ENCODE measurements at places on chromosomes 16 and 17.

DNA sequence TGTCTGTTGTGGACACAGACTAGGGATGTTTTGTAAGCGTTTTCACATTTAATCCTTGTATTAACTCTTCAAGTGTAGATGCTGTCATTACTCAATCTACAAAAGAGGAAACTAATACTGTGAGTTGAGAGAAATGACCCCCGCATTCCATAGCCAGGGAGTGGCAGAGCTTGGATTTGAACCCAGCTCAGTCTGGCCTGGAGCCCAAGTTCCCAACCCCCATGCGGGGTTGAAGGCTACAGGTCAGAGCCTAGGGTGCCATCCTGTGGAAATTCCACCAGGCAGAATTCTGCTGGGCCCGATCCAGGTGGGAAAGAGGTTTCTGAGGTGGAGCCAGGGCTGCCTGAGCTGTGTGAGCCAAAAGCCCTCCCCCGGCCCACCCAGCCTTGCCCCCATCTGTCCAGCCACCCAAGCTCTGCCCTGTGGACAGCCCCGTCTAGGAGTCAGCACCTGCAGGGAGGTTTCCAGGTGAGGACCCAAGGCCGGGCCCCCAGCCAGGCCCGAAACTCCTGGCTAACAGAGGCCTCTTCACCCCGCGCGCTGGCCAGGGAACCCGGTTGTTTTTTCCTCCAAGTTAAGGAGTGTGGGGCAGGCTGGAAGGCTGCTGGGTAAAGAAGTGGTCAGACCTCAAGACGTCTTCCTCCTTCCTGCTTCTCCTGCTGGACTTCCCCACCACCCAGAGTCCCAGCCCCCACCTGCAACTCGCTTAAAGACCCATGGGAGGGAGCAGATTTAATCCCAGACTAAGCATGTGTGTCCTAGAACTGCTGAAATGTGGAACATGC, 5.7 kb downstream of the MMP15 start:
- DNase-seq = no peak

DNA sequence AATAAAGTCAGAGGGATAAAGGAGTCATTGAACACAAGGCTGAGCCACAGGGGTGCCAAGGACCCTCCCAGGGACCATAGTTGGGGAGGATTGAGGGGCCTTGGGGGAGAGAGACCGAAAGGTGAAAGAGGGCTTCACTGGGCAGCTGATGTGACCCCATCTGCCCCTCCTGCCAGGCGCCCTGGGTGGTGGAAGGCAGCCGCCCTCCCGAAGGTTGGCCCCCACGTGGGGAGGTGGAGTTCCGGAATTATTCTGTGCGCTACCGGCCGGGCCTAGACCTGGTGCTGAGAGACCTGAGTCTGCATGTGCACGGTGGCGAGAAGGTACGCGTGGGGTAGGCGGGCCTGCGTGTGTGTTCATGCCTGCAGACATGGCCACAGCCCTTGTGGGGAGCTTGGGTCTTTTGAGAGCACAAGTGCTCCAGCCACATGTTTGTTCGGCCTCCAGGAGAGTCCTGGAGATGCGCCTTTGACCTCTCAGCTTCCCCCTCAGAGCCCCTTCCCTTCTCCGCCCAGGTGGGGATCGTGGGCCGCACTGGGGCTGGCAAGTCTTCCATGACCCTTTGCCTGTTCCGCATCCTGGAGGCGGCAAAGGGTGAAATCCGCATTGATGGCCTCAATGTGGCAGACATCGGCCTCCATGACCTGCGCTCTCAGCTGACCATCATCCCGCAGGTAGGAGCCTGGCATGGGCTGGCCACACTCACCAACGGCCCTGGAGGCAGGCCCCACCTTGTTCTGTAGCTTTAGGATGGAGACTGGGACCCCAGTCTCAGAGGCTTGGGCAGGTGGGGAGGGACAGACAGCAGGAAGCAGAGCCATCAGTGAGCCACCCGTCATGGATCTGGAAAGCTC, 24.1 kb downstream of the ANKRD40 start:
- no peak for DNase-seq

DNA sequence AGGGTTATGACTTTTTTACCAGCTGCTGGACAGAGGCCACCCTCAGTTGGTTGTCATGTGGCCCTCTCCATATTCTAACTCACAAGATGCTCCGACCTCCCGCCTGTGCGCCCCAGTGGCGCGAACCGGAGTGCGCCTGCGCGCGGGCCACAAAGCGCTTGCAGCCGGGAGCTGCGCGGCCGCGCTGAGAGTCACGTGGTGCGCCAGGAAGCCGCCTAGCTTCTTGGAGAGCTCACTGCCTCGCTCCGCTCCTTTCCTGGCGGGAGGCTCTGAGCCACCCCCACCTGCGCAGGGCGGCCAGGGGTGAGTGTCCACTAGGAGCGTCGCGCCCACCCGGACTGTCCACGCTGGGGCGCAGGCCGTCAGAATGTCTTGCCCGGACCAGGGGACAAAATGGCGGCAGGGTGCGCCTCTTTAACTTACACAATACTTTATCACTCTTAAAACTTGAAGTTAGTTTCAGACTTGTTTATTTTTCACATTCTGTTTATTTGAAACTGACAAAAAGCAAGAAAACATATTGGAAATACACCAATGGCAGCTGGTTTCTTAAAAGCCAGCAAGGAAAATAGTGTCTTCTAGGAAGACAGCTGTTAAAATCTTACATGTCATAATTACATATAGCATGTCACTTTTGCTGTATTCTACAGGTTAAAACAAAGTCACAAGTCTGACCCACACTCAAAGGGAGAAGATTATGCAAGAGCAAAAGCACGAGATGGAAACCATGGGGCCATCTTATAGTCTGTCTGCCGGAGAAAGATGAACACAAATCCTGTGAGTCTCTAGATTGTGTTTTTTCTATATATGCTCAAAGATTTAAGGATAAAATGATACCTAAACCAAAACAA, 357.9 kb downstream of the CNTNAP4 start:
- no peak for DNase-seq

DNA sequence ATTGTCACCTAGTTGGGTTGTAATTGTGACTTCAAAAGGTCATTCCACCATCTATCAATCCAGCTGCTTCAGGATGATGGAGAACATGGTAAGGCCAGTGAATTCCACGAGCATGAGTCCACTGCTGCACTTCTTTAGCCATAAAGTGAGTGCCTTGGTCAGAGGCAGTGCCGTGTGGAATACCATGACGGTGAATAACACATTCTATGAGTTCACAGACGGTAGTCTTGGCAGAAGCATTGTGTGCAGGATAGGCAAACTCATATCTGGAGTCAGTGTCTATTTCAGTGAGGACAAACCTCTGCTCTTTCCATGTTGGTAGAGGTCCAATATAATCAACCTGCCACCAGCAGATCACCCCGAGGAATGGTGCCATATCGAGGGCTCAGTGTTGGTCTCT, 650.9 kb downstream of the KCNJ2 start:
- DNase-seq = no peak

- DNase-seq = no peak
These were observed 65.2 kb downstream of the CYTH1 start for GRCh38 chr17:78716814-78717393.

DNA sequence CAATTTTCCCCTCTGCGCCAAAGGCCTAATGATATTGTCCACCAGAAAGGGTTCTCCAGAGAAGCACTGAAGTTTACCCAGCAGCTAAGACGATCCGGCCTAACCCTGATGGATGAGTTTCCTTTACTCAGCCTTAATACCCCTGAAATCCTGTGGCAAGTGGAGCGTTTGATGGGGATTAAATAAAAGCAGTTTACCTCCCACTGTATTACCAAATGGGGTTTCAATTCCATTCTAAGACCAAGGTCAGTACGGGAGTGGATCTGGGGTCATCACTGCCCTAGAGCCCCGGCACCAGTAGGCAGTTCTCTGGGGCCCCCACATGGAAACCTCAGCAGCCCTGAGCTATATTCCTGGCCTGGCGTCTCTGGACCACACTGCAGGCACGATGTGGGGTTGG, 97.1 kb upstream of the NOL11 start:
- no peak for DNase-seq

DNA sequence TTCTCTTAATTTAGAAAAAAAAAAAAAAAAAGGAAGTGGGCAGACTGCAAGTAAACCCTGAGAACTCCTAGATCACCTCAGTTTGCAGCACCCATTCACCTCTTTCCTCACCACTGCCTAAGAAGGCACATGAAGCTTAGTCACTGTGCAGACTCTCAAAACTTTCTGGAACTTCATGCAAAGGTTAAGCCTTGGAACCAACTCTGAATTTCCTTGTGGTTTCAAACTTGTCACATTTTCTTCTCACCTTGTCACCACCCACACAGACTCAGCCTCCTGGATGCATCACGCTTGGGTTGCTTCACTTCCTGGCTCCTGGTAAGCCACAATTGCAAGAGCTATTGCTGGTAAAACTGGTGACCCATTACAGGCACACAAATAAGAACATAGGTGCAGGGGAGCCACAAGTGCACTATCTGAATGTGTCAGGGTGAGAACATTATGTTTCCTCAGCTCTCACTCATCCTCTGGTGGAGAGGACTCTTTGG, 15.0 kb upstream of the CPD start:
- DNase-seq = no peak

GRCh38 chr16:1791256-1791942, 2.1 kb downstream of the IGFALS start:
- DNase-seq = no peak

DNA sequence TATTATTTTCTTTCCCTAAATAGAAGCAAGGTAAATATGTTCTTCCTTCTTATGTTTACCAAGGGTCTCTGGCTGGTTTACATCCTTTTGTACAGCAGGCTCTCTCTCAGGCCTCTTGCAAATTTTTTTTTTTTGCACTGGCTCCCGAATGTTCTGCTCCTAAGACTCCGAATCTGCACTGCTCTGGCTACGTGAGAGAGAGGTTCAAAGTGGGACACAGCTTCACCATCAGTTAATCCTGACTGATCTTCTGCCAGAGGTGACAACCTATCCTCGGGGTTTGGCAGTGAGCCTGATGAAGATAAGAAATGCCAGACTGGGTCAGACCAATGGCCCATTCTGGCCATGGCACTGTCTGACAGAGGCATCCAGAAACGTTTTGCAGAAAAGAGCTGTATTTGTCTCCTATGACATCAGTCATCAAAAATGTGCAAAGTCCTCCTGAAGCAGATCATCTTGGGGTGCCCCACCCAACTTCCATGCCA, 136.9 kb downstream of the GRIN2A start:
- no peak for DNase-seq

- no peak for DNase-seq
These were observed 608.0 kb upstream of the CDH8 start for GRCh38 chr16:62644030-62644812.

DNA sequence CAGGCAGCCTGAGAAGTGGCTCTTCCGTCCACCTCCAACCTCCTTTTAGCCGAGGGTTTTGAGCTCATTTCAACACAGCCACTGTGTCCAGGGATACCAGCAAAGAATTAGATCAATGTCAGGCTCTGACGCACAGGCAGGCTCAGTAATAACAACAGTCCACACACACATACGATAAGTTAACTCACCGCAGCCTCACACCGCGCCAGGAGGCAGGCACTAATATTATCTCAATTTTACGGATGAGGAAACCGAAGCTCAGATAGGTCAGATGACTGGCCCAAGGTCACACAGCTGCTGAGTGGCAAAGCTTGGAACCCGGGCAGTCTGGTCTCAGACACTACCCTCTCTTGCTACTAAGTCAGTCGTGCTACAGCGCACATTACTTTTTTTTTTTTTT, 22.9 kb downstream of the ABR start:
- DNase-seq = no peak

Measured in cortex of kidney (tissue), 1 donor.